ENCODE measurements at places on chromosomes 4 and X. TPM values are rescaled to one million over a fixed set of nuclear protein-coding genes. Genes with fewer than 3 reads are reported as not detected.

The BCORL1 gene
- 3.3 TPM for total RNA-seq

GRCh38 chrX:50117476-50117875, 83.3 kb downstream of the AKAP4 start:
- DNase-seq = no peak

GRCh38 chr4:152165846-152166245, 370.0 kb downstream of the FBXW7 start:
- DNase-seq = no peak

DNA sequence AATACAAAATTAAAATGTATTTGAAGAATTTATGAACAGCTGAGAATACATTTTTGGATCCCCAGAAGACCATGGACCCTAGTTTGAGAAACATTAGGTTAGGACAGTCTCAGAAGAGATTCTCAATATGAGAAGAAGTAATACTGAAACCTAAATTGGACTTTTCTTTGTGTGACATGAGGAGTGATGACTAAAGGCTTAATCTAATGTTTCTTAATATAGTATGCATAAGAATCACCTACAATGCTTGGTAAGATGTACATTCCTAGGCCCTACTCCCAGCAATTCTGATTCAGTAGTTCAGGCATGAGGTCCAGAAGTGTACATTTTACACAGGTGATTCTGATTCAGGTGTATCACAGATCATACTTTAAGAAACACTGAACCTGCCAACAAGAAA, 31.6 kb upstream of the HUWE1 start:
- DNase-seq = no peak

The PRICKLE3 gene
- total RNA-seq = 17.1 TPM

All from foreskin keratinocyte (primary cell).